ENCODE measurements at places on chromosomes 6 and 20.

GRCh38 chr6:130625825-130626527, 201.2 kb upstream of the SMLR1 start:
- DNase-seq, result no peak

GRCh38 chr6:28943223-28943556, 19.4 kb upstream of the TRIM27 start:
- no peak for DNase-seq

DNA sequence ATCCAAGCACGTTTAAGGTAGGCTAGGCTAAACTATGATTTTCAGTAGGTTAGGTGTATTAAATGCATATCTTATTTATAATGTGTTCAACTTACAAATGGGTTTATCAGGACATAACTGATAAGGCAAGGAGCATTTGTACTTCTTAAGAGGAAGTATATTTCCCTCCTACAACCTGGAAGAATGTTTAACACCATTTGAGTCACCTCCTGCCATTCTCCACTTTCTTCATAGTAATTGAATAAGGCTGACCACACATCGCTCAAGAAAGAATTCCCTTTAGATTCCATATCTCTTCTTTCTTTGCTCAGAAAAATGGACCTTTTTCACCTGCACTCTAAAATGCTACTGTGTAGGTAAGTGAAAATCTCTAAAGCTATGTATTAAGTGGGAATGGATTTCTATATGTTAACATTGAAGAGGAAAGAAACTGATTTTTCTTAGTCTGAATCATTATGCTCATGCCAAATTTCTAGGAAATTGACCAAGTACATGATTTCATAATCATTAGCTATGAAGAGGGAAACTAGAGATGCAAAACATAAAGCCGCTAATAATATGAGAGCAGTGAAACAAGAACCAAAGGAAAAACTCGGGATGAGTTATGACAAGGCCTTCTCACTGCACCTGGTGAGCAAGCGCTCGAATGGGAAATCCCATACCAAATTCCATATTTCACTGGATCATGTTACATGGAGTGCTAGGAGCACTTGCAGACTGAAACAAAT, 210.4 kb downstream of the ALDH8A1 start:
- DNase-seq, result no peak

DNA sequence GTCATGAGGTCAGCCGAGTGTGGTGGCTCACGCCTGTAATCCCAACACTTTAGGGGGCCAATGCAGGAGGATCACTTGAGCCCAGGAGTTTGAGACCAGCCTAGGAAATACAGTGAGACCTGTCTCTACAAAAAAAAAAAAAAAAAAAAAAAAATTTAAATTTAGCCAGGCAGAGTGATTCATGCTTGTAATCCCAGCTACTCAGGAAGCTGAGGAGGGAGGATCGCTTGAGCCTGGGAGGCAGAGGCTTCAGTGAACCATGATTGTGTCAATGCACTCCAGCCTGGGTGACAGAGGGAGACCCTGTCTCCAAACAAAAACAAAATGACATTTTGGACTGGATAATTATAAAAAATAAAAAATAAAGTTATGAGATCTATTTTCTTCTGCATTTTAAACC, 56.2 kb downstream of the ADGRF1 start:
- no peak for DNase-seq

DNA sequence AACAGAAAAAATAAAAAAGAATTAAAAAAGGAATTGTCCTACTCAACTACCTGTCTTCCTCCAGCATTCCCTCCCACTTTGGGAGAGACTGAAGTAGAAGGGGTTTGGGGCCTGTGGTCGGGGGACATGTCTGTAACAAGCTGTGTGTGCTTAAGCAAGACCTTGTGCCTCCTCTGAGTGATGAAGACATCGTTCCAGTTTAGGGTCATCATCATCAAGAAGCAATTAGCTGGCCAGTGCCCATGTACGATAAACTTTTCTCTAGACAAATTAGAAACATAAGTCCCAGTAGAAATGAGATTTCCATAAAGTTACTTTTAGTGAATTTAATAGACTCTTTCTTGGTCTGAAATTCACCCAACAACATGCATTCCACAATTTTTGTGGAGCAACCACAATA, 272.9 kb downstream of the ZNF217 start:
- DNase-seq, result no peak

- no peak for DNase-seq
Measured at GRCh38 chr20:45080867-45081624, 19.9 kb downstream of the KCNS1 start.

DNA sequence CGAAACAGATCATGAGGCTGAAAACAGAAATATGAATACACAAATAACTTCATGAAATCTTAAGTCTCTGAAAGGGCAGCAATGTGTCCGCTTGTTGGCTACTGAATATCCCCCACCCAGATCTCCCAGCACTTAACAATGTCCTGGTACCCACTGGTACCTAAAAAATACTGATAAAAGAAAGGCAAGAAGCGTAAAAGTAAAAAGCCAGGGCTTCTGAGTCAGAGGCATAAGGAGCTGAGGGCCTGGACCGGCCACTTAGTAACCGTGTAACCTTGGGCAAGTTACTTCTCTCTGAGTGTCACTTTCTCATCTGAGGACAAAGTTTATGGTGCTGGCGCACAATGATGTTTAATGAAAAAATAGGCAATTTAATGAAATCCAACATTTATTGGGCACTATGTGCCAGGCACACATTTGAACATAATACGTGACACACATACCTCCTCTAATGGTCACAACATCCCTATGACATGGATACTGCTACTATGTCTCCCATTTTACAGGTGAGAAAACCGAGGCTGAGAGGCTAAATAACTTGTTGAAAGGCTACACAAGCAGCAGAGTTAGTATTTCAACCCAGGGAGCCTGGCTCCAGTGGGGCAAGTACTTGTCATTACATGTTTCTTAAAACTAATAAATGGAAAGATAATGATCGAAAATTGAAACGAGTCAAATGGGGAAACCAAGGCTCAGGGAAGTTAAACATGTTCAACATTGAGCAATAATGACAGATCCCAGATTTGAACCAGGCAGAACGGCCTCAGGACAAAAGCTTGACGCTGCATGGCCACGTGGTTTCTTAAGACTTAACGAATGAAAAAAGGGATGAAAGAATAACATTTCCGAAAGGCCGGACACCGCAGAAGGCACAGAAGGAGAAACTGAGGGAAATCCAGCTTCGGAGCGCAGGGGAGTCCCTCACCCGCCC, 828 bp downstream of the TP53RK start:
- DNase-seq, result no peak

DNA sequence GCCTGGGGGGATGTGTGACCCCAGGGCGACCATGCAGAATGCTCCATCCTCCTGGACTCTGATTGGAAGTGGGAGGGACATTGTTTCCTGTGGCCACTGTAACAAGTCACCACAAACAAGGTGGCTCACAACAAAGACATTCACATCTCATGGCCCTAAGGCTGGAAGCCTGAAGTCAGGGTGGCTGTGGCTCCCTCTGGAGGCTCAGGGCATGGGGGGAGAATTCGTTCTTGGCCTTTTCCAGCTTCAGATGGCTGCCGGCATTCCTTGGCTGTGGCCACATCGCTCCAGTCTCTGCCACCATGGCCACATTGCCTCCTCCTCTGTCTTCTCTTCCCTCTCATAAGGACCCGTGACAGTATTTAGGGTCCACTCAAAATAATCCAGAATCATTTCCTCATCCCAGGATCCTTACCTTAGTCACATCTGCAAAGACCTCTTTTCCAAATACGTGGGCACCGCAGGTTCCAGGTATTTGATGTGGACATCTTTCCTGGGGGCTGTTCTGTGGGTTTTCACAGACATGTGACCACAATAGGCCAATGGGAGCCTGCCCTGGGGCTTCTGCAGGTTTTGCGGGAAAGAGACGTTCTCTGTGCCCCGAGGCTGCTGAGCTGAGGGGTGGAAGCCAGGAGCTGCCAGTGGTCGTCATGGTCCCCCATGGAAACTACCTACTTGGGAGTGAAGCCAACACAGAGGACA, 249.3 kb downstream of the PREX1 start:
- DNase-seq, result no peak

DNA sequence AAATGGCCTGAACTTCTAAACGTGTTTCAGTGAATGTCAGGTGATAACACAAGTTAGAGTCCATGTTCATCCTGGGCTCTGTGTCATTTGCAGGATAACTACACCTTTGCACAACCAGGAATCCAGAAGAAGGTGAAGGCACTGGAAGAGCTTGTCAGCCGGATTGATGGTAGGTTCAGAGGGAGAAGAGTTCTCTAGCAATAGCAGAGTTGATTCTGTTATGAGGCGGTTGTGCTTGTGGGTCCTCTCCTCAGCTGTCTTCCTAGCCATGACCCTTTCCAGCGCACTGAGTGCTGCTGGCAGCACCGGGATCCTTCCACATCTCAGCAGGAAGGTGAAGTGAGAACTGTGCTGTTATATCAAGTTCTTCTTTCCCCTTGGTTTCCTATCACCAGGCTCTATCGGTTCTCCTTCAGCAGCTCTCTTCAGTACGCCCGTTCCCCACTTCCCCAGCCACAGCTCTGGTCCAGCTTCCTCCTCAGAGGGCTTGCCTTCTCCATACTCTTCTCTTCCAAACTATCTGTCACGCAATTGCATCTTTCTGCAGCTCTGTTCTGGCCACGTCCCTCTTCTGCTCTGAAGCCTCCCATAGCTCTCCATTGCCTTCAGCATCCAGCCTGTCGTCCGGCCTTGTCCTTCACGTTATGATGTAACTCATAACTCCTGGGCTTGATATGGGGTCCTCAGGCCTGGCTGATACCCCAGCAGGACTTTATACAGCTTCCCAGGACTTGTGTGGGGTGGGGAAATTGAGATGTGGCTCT, 39.9 kb upstream of the RNF8 start:
- no peak for DNase-seq

GRCh38 chr6:32442977-32443552, 3.4 kb downstream of the HLA-DRA start:
- DNase-seq, result no peak
